ENCODE measurements at places on chromosomes 5 and 9.

DNA sequence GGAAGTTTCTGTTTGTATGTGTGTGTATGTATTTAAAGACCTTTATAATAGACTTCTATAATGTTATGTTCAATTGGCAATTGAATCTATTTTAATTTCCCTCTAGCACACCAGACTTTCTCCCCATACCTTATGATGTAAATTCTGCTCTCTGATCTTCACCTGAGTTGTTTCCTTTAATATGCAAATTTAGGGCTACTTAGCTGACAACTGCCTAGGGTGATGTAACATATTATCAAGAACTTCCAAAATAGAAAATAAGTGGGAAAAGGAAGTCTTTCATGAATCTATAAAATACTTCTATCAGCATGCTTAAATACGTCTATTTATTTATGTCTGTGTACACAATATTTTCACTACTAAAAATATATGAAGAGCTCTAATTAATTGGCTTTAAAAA, 923.5 kb upstream of the CDH10 start:
- DNase-seq: no peak

DNA sequence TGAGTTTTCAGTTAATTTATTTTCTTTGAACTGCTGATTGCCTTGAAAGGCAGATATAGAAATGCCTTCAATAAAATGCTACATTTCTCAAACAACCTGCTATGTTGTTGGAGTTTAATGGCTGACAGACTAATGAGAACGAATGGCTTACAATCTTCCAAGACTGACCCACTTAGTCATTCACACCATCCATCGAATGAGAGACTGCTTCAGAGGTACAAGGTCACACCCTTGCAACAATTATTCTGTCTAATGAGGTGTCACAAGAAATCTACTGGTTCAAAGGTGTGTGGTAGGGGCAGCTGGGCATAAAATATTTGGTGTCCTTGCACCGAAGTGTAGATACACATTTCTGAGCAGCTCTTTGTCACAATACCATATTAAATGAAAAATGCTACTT, 18.3 kb downstream of the PTPRD start:
- DNase-seq: no peak

- DNase-seq: no peak
These were observed 100.1 kb downstream of the RAPGEF6 start for GRCh38 chr5:131534974-131535373.

GRCh38 chr9:131148966-131149687, 23.7 kb downstream of the NUP214 start:
- DNase-seq: no peak
